HepG2 (cell line): ENCODE measurements at places on chromosomes 2 and 18. TPM values are rescaled to one million over a fixed set of nuclear protein-coding genes. Genes with fewer than 3 reads are reported as not detected.

The PRKAG3 gene
- not detected in 2 replicates for total RNA-seq

- peaks cover 4% of the 10 kb centered on the region for H3K27me3 ChIP-seq
- H3K27ac ChIP-seq, result no peak overlapping the region
- no peak overlapping the region for H3K4me3 ChIP-seq
- H3K4me1 ChIP-seq, result peaks cover 5% of the 10 kb centered on the region; the same call in 1 of the 2 replicates
- no peak for DNase-seq
- no peaks in the 10 kb centered on the region for H3K36me3 ChIP-seq
Measured at GRCh38 chr18:6495536-6495935, 80.8 kb upstream of the L3MBTL4 start.

The C2orf72 gene
- 147 and 152 TPM in 2 replicates for total RNA-seq

- peaks cover 18% of the 10 kb centered on the region for H3K4me1 ChIP-seq
- H3K36me3 ChIP-seq, result no peaks in the 10 kb centered on the region
- H3K27ac ChIP-seq, result no peak overlapping the region
- no peaks in the 10 kb centered on the region for H3K27me3 ChIP-seq
- no peak for DNase-seq
- H3K4me3 ChIP-seq, result no peak overlapping the region
Measured at GRCh38 chr2:207040696-207041095, 101.4 kb downstream of the CPO start.

The NEB gene
- 0.18 and 0.24 TPM in 2 replicates for total RNA-seq

The GTF2A1L gene
- total RNA-seq, result not detected in 2 replicates

GRCh38 chr18:51655327-51655698, 457.8 kb upstream of the MEX3C start:
- no peaks in the 10 kb centered on the region; the same call in 2 of the 3 replicates for H3K27me3 ChIP-seq
- no peak for DNase-seq
- H3K36me3 ChIP-seq, result no peaks in the 10 kb centered on the region
- H3K4me3 ChIP-seq, result no peak overlapping the region
- H3K27ac ChIP-seq, result no peak overlapping the region
- no peaks in the 10 kb centered on the region for H3K4me1 ChIP-seq

The IL18R1 gene
- 0.04 TPM in 1 of 2 replicates, not detected in the other for total RNA-seq

DNA sequence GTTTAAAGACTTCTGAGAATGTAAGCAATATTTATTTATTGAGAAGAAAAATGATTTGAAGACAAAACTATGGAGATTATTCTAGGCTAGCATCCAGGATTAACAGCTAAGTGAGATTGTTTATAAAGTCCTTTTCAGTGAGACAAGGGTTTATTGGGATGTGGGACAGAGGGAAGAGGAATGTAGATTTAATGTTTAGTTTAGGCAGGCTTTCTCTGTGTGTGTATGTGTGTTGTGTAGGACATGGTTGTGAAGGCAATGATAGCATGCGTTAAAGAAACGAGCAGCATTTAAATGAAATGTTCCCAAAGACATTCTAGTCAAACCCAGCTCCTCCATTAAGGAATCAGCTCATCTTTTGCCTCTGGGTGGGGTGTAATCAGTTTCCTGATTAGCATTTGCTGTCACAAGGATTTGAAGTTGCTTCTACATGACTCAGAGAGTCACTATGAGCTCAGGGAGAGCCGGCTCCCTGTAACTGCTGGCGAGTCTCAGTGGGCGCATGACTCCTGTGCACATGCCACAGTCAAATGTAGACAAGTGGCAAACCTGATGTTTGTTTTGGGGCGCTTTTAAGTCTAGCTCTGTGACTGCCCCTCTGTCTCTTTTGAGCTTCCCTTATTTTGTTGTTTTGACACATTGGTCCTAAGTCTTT, 442.2 kb upstream of the CELF4 start:
- DNase-seq, result no peak
- H3K27me3 ChIP-seq, result no peaks in the 10 kb centered on the region
- no peaks in the 10 kb centered on the region for H3K36me3 ChIP-seq
- no peak overlapping the region for H3K4me3 ChIP-seq
- no peak overlapping the region for H3K27ac ChIP-seq
